ENCODE measurements at places on chromosomes 6 and 20.

- no peak for DNase-seq
Observed at GRCh38 chr6:118325220-118325860, 222.8 kb upstream of the PLN start.

- DNase-seq, result no peak
Observed at GRCh38 chr20:61494763-61495575, 242.9 kb downstream of the CDH4 start.

- no peak for DNase-seq
Observed at GRCh38 chr6:71190809-71191208, 97.8 kb upstream of the OGFRL1 start.

- no peak for DNase-seq
Observed at GRCh38 chr6:32879691-32880090, 25.7 kb downstream of the PSMB9 start.

- DNase-seq, result no peak
Observed at GRCh38 chr20:13265941-13266340, 44.9 kb downstream of the ISM1 start.

DNA sequence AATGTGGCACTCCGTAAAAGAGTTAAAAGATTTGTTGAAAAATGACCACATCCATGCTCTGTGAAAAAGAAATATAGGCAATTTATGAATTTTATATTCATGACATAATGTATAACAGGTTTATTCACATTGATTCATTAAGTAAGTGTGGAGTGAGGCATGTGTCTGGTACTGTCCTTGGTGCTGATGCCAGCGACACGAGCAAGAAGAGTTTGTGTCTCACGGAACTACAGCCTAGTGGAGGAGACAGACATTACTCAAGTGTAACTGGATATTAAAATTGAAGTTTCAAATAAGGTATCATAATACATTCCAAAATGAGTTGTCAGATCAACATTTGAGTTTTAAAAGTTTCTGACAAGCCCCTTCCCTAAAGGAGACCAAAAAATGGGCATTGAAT, 158.2 kb upstream of the PRND start:
- DNase-seq, result no peak

DNA sequence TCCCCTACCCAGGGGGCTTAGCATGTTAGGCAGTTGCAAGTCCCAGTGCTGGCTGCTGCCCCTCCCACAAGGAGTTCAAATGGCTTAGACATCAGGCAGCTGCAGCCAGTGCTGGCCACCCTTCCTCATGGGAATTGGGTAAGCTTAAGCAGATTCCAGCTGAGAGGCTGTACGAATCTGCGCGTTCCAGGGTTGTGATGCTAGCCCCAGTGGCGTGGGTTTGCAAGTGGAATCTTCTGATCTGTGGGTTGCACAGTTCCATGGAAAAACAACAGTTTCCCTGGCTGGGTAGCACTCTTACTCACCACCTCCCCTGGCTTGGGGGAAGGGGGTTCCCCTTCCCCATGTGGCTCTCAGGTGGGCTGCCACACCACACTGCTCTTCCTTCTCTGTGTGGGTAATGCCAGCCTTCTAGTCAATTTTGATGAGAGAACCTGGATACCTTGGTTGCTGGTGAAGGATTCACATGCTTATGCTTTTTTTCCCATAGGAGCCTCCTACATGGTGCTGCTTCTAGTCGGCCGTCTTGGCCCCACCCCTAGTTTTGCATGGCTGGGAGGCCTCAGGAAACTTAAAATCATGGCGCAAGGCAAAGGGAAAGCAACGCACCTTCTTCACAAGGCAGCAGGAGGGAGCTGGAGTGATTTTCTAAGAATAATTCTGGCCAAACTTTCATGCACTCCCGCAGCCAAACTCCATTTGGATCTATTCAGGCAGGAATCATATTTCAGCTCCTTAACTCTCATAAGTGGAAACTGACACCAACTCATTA, 13.0 kb downstream of the DYNLT2 start:
- DNase-seq, result no peak

DNA sequence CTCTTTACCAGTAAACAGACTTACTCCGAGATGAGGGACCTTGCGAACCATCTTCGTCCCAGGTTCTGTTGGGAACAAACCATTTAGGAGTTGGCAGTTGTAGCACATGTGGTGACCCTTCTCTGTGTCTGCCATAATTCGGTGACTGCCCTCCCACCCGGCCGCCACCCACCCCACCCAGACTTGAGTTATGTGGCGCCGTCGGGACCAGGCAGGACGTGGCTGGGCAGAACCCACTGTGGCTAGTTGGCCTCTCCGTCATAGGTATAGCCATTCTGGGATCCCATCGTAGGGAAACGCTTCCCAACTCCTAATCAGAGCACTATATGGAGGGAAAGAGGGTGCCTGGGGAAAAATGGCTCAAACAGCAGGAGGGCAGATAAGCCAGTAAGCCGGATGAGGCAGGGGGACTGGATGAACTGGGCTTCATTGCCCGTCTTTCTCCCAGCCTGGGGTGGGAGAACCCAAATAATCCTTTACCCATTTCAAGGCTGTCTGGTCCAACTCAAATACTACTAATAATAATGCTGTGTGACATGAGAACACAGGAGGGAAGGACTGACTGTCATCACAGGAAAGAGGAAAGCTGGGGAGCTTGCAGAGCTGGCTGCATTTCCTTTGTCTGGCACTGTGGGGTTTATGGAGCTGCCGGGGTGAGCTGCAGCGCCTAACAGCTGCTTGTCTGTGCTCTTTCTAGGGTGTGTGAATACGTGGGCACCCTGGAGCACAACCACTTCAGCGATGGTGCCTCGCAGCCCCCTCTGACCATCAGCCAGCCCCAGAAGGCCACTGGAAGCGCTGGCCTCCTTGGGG, 73.0 kb upstream of the PBOV1 start:
- DNase-seq, result no peak
